ENCODE measurements at places on chromosomes 12 and 14.

- no peak for DNase-seq
Observed at GRCh38 chr12:113473942-113474341, 2.3 kb upstream of the LHX5 start.

- no peak for DNase-seq
Observed at GRCh38 chr12:18296909-18297280, 35.6 kb downstream of the PIK3C2G start.

- DNase-seq, result no peak
Observed at GRCh38 chr12:27545665-27546064, 21.7 kb downstream of the PPFIBP1 start.

DNA sequence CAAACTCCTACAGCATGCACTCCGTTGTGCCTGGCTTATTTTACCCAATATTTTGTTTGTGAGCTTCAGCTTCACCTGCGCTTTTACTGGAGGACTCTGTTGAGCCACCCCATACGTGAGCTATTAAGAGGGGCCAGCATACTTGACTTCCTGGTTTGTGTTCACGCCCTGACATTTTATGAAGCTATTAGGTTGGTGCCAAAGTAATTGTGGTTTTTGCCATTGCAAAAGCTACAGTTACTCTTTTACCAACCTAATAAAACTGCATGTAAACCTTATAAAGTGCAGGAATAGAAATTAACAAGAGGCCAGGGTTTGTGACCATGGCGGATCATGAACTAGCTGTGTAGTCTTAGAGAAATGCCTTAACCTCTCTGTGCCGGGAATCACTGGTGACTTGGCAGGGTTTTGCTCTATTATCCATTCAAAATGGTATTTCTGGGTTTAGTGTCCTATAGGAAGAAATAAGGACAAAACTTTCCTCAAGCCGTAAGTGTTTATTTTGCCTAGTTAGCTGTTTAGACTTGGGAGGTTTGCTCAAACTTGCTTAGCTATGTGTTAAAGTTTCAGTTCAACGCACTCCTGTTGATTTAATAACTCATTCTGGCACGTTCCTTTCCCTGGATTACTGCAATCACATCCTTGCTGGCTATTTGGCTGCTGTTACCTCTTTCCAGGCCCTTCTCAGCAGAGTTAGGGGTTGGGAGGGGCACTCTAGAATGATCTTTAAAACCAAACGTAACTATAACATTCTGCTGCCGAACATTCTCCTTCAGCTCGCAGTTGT lies 1027.6 kb downstream of the BCL11B start:
- DNase-seq, result no peak

GRCh38 chr12:94811611-94812010 lies 161.3 kb upstream of the TMCC3 start:
- DNase-seq, result no peak

DNA sequence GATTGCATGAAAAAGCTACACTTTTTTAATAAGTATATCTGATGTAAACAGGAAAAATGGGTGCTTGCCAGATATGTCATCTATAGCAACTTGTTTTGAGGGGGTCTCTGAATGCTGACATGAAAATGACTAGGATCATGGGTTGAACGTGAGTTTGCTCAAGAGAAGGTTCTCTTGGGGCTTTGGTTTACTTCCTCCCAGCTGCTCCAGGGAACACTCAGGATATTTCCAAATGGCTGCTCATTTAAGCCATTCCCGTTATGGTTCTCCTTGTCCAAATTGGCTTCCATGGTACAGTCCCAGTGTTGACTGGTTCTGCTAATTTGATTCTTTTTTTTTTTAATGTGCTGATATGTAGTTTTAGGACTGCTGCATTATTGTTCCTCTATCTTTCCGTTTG lies 118.3 kb downstream of the ETV6 start:
- DNase-seq, result peak; percentile 30

DNA sequence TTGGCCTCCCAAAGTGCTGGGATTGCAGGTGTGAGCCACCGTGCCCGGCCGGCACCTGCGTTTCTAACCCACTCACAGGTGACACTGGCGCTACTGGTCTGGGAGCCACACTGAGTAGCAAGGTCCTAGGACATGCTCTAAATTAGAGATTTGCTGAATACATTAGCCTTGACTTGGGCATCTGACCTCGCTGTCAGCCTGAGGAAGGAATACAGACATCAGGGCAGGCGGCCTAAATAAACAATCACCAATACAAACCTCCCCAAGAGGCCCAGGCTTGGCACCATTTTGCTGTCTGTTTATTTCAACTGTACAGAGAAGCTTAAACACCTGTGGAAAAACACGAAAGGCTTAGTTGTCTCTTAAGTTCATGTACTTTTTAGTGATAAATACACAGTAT lies 27.5 kb downstream of the P2RX4 start:
- DNase-seq, result no peak

- no peak for DNase-seq
Observed at GRCh38 chr12:77435446-77436091, 370.2 kb upstream of the E2F7 start.

Measured in inflammatory macrophage (primary cell).